ENCODE measurements at places on chromosomes 1 and 21.

- no peak for DNase-seq
Measured at GRCh38 chr1:208979776-208980175, 603.7 kb upstream of the CAMK1G start.

DNA sequence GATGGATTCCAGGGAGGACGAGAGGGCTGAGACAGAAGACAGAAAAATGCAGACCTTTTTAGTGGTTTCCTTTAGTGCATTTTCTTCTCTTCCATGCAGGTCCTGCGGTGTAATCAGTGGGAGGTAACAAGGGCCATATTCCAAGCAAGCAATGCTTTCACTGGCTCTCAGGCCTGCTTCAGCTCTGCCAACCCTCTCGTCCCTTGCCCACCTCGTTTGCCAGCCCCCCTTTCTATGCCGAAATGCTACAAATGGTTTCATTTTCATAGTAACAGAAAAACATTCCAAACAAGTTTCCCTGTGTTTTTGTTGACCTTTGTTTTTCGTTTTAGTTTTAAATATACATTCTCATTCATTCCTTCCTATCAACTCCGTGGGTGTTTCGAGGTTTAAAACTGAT, 443.1 kb downstream of the TTLL7 start:
- no peak for DNase-seq

DNA sequence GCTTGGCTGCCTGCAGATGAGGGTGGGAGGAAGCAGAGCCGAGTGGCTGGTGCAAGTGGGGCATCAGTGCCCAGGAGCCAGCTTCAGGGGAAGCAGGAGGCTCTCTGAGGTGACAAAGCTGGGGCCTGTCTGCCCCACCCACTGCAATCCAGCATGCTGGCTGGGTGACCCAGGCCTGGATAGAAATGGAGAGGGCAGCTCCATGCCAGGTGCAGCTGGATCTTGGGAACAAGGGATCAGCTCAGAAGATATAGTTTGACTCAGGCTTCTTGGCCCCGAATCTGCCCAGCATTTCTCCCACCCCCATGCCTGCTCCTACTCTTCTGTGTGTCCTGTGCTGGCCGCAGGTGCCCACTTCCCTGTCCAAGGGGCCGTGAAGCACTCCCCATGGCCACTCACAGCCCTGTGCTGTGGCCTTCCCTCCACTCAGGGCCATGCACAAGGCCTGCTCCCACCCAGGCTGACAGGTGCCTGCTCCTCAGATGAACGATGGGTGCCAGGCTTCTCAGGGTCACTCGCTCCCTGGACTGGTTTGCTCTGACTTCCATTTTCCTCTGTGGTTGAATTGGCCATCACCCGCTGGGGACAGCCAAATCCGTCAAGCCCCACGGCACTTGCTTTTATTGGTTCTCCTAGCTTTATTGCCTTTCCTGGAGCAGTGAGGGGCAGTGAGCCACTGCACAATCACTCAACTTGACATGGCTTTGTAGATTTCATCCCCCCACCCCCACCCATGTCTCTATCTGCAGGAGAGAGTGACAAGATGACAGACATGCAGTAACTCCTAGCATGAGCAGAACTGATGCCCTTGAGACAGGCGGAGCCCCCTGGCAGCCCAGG, 174.8 kb upstream of the VAMP3 start:
- no peak for DNase-seq

- DNase-seq: no peak
Measured at GRCh38 chr21:37800456-37801061, 115.7 kb downstream of the KCNJ6 start.

GRCh38 chr1:235021321-235021720, 107.3 kb downstream of the TOMM20 start:
- no peak for DNase-seq

- no peak for DNase-seq
Measured at GRCh38 chr1:94303005-94303404, 65.6 kb upstream of the ARHGAP29 start.

DNA sequence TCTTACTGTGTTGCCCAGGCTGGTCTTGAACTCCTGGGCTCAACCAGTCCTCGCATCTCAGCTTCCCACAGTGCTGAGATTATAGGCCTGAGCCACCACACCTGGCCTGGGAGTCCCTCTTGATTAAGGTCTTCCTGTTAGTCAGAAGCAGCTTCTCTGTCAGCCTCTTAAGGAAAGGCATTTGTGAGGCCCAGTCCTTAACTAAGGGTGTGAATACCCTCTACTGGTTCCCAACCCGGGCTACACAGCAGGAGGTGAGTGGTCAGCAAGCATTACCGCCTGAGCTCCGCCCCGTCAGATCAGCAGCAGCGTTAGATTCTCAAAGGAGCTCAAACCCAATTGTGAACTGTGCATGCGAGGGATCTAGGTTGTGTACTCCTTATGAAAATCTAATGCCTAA, 117.2 kb downstream of the DYRK1A start:
- DNase-seq: no peak

- no peak for DNase-seq
Measured at GRCh38 chr1:233038581-233038980, 88.2 kb downstream of the NTPCR start.
